Thoracic aorta (tissue), 2 donors: ENCODE measurements at places on chromosomes 2 and 18. TPM values are rescaled to one million over a fixed set of nuclear protein-coding genes. Genes with fewer than 3 reads are reported as not detected.

- DNase-seq, result no peak
Measured at GRCh38 chr2:12270876-12271588, 445.7 kb upstream of the TRIB2 start.

- DNase-seq, result no peak
Measured at GRCh38 chr18:28485918-28486317, 309.0 kb upstream of the CDH2 start.

DNA sequence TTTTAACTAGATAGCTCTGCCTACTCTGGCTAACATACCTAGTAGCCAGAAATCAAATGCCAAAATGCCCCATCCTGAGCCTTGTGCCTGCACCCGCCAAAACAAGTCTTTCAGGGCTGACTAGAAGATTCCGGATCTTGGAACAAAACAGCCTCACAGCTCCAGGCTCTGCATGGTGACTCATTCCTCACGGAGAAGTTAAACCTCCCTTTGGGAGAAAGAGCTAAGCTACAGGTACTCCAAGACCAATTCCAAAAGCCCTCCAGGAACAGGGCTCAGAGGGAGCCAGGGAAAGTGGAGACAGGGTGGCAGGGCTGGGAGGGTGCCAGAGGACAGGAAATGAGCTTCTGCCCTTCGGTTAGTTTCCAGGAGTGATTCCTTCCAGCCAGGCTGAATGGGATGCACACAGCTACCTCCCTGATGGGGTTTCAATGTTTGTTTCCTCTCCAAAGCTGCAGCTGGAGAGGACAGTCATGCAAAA lies 295.6 kb downstream of the TNS1 start:
- no peak for DNase-seq

DNA sequence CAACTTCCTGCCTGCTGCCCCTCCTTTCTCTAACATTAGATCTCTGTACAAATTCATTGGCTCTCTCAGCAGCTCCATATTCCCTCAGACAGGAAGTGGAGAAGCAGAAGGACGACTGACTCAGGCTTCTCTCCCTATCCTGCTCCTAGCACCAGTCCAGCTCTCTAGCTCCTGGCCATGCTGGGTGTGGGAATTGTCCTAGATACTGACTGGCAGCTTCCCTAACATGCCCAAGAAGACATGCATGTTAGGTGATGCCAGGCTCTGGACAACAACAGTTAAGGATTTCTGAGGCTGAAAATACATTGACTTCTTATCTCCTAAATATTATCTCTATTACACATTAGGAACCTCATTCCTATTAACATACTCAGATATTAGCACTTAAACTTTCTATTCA lies 292.9 kb downstream of the IKZF2 start:
- no peak for DNase-seq

GRCh38 chr18:23416298-23416697 lies 36.8 kb upstream of the RIOK3 start:
- DNase-seq, result no peak

DNA sequence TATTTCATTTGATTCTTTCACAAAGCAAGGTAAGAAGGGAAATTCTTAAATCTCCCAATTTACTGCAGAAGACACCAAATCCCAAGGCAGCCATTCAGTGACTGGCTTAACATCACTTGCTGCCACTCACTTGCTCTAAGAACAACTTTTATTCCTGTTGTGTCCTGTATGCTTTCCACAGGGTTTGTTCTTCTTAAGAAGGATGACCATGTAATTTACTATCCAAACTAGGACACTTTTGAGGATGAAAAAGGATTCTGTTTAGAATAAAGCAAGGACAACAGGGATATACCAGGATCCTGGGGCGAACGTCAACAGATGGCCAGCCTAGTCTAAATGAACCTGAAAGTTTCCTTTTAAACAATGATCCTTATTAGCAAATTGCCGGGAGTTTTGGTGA lies 34.8 kb downstream of the RIT2 start:
- no peak for DNase-seq

- DNase-seq, result no peak
Measured at GRCh38 chr18:24627644-24628315, 167.3 kb downstream of the HRH4 start.

DNA sequence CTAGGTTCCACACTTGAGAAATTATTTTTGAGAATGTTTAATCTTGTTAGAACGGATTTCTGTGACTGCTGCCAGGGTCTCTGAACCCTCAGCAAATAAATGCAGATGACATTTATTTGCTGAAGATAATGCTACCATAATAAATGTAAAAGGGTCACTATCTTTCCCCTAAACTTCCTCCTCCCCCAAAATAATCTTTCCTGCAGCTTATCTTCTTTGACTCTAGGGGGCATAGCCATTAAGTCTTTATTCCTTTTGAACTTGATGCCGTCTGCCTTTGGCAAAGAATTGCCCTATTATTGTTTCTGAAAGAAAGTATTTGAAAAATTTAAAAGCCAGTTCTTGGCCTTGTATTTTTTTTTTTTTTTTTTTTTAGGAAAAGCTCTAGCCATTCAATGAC lies 63.6 kb upstream of the ACSL3 start:
- no peak for DNase-seq

DNA sequence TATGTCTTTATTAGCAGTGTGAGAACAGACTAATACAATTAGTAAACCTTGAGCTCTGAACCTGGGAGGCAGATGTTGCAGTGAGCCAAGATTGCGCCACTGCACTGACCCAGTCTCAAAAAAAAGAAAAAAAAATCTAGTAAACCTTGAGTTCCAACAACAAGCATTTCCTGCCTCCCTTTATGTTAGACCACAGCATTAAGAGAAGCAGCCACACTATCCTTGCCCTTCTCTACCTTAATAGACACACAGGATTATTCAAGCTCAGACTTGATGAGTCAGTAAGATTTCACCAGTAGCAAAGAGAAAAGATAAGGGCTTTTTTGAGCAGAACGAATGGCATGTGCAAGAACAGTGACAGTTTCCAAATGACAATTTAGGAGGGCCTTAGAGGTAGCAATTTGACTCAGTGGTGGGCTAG lies 18.0 kb upstream of the GLS start:
- no peak for DNase-seq

GRCh38 chr2:232363784-232364615 lies 14.6 kb upstream of the ALPP start:
- no peak for DNase-seq

GRCh38 chr2:79393107-79393685 lies 119.7 kb upstream of the CTNNA2 start:
- DNase-seq, result no peak

DNA sequence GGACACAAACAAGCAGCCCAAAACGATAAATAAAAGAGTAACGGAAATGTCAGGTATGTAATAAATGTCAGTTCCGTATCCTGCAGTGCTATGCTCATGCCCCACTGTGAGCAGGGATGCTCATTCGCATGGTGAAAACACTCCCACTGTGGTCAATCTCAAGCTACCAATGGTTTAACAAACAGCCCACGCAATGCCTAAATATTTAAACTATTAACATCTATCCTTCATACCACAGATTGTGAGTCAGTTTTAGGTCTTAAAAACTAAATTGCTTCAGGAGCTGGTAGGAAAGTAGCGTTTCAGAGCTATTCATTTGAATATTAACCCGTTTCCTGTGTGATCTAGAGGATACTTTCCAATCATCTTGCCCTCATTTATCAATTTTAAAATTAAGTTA lies 207.4 kb downstream of the TCF4 start:
- no peak for DNase-seq

GRCh38 chr2:6167592-6168138 lies 475.5 kb downstream of the SOX11 start:
- no peak for DNase-seq

DNA sequence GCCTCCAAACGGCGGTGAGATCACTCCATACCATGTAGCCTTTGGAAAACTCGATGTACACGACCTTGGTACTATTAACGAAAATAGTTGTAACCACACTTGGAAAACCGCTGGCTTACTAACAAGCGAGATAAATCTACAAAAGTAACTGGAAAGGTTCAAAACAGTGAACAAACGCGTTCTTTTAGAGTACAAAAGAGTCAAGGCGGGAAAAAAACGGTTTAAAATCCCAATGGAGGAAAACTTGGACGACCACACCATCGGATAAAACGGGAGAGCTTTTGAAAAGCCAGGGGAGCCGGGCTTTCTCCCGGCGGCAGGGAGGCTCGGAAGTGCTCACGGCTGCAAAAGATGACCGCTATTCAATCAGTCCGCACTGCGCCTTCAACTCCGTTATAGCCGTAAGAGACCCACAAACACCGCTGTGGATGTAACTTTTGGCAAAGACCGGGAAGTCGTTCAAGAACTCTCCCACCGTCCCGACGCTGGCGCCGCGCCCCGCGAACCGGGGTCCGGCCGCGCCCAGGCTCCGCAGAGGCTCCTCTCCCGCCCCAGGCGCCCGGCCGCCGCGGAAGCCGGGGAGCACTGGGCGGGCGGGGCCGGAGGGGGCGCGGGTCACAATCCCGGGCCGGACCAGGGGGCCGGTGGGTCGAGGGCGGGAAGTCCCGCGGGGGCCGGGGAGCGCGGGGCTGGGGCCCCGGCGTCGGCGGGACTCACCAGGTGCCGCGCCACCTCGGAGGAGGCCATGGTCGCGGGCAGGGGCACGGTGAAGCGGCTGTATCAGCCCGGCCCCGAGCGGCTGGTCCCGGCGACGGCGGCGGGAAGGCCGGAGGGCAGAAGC lies 465 bp downstream of the SEPTIN10 start:
- no peak for DNase-seq

- no peak for DNase-seq
Measured at GRCh38 chr2:66897181-66897580, 462.3 kb downstream of the MEIS1 start.

GRCh38 chr18:8615397-8616027 lies 6.3 kb downstream of the RAB12 start:
- no peak for DNase-seq

DNA sequence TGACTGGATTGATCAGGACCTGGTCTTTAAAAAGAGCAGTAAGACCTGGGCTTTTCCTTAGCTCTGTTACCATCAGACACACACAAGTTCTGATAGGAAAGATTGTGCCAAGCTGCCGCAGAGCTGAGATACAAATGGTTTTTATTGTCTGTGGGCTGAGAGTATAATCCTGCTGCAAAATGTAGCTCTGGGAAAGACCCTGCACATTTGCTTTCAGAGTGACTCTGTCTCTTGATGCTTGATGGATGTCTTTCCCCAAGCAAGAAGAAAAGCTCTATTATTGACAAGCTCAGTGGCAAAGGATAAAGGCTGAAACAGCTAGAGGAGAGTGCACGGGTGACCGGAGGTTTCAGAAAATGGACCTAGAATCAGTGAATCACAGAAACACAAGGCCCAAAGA lies 95.3 kb upstream of the PARD3B start:
- no peak for DNase-seq

GRCh38 chr2:218400167-218400929 lies 680 bp downstream of the CTDSP1 start:
- DNase-seq, result no peak

- DNase-seq, result no peak
Measured at GRCh38 chr2:238987352-238987981, 139.6 kb downstream of the TWIST2 start.

CCDC142 gene
- 31.5 TPM for total RNA-seq

DSC2 gene
- 2.7 TPM for total RNA-seq

CHAC2 gene
- 1.5 TPM for total RNA-seq

SPTBN1 gene
- 415 TPM for total RNA-seq

NMUR1 gene
- total RNA-seq, result 3.2 TPM

GCG gene
- not detected for total RNA-seq

CHST9 gene
- not detected for total RNA-seq

ADNP2 gene
- 15.6 TPM for total RNA-seq

LYG2 gene
- not detected for total RNA-seq

IL36G gene
- not detected for total RNA-seq

PLB1 gene
- 19.2 TPM for total RNA-seq

CPLX4 gene
- not detected for total RNA-seq

GULP1 gene
- 64.0 TPM for total RNA-seq
